Activated CD8-positive, alpha-beta memory T cell treated with anti-CD3 and anti-CD28 coated beads for 1 hour (primary cell): ENCODE measurements at places on chromosomes 5 and 9.

DNA sequence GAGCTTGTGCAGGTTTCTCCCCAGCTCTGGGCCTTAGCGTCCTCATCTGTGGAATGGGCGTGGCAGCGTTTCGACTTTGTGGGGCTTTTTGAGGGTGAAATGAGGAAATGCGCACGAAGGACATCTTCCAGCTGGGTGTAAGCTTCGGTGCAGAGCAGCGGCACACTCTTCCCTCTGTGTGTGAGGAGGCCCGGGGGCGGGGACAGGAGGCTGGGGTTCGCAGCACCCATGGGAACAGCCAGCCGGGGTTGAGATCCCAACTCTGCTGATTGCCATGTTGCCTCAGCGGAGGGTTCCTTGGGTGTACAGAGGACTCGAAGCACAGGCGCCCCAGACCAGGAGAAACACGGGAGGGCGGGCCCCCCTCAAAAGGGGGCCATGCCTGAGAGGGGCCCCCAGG, 265.6 kb downstream of the NSG2 start:
- DNase-seq: no peak

GRCh38 chr5:151670953-151671636, 15.6 kb downstream of the SPARC start:
- DNase-seq: no peak

GRCh38 chr5:145960166-145960565, 23.8 kb downstream of the SH3RF2 start:
- no peak for DNase-seq

DNA sequence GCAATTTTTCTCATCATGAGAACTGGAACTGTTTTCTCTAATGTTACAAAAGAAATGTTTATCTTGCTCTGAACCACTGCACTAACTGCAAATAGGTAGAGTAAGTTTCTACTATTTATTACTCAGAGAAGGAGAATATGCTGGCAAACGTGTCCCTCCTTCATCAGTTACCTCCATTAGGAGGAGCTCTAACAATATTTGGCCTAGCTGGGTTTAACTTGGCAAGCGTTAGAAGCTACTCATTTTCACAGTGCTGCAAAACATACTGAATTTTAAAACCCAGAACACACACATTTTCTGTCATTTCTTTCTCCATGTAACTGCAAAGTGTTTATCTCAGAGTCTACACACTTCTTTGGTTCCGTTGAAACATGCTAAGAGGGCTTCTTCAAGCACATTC, 101.0 kb upstream of the GABRG2 start:
- DNase-seq: no peak

DNA sequence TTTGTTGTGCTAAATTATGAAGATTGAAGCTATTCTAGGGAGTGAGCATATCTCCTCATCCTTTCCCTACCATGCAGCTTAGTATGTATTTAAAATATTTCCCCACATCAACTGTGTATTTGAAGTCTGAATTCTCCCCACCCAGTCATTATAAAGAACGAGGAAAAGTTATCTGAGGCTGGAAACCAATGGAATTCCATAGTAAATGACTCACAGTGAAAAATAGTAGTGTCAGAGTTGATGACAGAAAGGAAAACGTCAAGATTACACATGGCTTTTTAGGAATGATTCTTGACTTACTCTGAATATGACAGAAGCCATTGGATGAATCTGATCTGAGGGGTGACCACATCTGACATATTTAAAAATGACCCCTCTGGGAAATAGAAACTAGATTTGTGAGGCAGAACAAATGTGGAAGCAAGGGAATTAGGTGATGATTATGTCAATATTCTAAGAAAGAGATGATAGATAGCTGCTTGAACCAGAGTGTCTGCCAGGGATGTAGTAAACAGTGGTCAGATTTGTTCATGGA, 1768.9 kb upstream of the CDH9 start:
- no peak for DNase-seq

DNA sequence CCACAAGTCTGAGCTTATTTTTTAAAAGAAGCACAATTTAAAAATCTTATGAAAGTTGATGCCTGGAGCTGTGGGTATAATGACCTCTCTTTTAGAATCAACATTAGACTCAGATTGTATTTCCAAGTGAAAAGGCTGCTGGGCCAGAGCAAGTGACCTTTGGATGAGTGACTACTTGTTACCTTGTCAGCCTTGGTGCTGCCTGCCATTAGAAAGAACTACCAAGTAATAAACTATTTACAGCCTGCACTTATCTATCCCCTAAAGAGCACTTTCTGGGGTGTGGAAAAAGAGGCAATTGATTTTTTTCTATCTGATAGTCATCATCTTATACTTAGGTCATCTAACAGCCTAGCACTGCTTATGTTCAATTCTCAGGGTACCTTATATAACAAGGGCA, 134.9 kb upstream of the FBXL17 start:
- DNase-seq: no peak

DNA sequence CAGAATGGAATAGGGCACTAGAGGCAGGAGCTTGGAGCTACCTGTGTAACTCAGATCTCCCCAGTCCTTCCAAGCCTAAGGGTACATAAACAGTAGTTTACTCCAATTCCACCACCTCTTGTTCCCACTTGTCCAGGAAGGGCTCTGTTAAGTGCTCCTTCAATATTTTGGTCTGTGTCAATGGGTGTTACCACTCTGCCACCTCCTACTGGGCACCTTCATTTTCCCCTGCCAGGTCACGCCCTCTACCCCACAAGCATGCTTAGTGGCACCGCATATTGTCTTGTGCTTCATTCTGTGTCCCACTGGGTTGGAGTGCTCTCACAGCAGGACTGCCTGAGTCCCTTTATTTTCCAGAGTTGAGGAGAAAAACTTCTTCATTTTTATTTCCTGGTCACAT, 459.8 kb downstream of the ARHGEF28 start:
- no peak for DNase-seq

DNA sequence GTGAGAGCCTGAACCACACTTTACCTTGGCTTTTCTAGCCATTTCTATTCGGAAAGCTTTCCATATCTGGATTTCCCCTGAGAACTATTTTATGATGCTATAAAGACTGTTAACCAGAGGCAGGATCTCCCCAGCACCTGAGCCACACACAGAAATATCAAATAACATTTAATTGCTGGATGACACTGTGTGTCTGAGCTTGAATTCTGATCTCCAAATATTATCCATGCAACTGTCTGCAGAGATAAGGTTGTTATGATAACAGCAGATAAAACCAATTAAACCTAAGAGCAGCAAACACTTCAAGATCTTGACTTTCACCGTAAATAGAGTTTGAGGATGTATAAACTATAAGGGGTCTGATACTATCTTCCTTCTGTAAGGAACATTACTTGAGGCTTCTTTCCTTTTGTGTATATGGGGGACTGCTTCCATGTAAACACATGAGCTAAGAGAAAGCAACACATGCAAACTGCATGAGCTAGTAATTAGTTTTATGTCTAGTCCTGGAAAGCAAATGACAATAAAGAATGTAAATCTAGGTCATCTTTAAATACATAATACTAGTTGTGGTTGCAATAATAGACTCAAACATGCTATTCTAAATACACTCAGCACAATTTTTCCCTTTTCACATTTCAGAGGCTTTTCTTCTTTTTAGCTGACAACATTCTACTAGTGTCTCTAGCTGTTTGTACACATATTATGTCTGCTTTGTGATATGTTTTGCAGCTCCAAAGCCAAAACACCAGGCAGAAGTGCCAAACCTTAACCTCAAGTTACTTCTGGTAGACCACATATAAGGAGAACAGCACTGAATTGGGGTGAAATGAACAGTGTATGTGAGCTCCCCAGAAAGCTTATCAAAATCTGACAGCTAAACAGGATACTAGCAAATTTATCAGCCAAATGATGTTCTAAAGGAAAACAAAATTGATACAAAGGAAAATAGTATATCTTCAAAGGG, 136.5 kb downstream of the EFNA5 start:
- DNase-seq: no peak

GRCh38 chr5:68419637-68420452, 204.3 kb downstream of the PIK3R1 start:
- no peak for DNase-seq
